Left lung (tissue), 14 donors: ENCODE measurements at places on chromosomes 5 and 9. TPM values are rescaled to one million over a fixed set of nuclear protein-coding genes. Genes with fewer than 3 reads are reported as not detected.

DNA sequence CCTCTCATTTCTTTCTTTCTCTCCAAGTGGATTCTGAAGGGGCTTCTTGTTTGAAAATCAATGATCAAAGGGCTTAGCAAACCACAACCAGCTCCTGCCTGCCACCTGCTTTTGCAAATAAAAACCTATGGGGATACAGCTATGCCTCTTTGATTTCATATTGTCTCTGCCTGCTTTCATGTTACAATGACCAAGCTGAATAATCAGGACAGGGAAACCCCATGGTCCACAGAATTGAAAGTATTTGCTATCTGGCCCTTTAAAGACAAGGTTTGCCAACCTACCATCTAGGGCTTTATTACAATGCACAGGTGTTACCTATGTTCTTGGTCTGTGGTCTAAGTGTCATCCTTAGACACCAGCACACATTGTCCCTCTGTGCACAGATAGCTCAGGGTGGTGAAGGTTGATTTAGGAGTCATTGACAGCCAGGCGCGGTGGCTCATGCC, 28.8 kb upstream of the PLIN2 start:
- H3K27ac ChIP-seq: no peak overlapping the region
- H3K4me1 ChIP-seq: no peaks in the 10 kb centered on the region
- DNase-seq: no peak
- H3K36me3 ChIP-seq: no peaks in the 10 kb centered on the region
- no peaks in the 10 kb centered on the region for H3K27me3 ChIP-seq

DNA sequence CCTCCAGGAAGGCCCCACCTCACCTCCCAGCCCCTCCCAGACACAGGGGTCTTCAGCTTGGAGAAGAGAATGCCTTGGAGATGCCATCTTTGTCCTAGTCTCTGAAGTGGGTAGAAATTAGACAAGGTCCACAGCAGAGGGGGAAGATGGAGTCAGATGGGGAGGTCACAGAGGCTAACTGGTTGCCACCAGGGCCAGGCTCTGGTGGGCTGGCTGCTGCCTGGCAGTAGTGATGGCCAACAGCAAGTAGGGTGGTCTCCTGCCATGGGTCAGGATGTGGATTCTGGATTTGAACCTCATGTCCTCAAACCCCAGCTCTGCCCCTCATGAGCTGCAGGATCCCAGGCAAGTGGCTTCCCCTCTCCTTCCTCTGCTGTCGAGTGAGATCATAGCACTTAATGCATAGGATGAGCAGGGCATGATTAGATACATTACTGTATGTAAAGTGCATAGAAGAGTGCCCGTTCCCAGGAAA, 38.7 kb upstream of the NEK6 start:
- H3K36me3 ChIP-seq: no peaks in the 10 kb centered on the region
- no peaks in the 10 kb centered on the region for H3K27me3 ChIP-seq
- H3K4me1 ChIP-seq: peaks cover 100% of the 10 kb centered on the region

QRFP gene
- polyA plus RNA-seq: 0.47 TPM

LIFR gene
- polyA plus RNA-seq: 194 TPM
